Stimulated activated CD4-positive, alpha-beta T cell treated with anti-CD3 and anti-CD28 coated beads, Interleukin-1b, Interleukin-23, amount 100 ng/mL, for 1 hour (primary cell): ENCODE measurements at places on chromosomes 4 and X.

DNA sequence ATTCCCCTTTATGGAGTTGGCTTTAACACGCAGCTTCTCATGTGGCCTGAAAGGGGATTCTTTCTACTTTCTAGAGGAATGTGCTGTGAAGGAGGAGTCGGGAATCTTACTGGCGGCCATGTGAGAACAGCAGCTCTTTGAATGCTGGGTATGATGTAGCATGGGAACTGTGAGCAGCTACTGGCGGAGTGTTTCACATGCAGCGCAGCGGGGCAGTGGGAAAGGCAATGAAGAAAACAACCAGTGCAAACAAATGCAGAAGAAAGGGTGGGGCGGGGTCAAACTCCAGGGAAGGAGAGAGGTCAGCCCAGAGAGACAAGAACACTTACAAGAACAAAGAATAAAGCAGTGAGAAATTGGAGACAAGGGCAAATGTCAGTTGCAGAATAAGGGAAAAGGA, 363.8 kb upstream of the FTHL17 start:
- DNase-seq = no peak

GRCh38 chr4:27692158-27692557, 831.5 kb downstream of the STIM2 start:
- DNase-seq = no peak

- no peak for DNase-seq
Observed at GRCh38 chr4:3519468-3520264, 12.6 kb downstream of the LRPAP1 start.

GRCh38 chr4:6410664-6411063, 61.8 kb downstream of the PPP2R2C start:
- no peak for DNase-seq

DNA sequence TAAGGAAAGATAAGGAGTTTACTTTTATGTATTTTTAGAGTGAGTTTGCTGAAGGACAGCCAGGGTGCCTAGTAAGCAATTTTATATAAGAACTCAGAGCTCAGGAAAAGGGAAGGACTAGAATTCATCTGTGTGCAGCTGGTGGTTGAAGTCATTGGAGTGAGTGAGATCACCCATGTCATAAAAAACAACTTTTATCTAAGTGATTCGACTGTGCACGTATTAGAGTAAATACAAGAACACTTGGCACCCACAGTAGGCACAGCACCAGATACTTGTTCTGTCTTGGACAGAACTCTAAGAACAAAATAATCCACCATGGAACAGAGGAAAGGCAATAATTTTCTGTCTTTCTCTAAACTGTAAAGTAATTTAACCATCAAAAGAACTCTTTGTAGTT, 31.6 kb downstream of the SYNPO2 start:
- no peak for DNase-seq

- DNase-seq = no peak
Observed at GRCh38 chr4:159258889-159259560, 156.1 kb downstream of the RAPGEF2 start.

GRCh38 chr4:107913283-107913899, 18.0 kb upstream of the CYP2U1 start:
- no peak for DNase-seq

DNA sequence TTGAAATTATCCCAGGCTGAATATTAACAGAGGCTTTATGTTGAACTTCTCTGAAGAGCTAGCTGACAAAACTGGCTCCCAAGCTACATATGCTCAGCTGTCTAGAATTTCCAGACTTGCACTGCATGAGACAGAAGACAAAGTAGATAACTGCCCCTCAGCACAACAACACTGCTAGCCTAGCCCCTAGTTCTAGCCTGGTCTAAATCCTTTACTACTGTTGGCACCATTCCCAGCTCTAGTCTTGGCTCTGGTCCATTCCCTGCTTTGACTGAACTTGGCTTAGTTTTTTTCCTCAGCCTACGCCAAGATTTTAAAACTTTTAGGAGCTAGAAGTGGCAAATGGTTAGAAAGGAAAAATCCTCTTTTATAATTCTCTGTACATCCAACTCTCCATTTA, 7.6 kb upstream of the OPHN1 start:
- DNase-seq = no peak

DNA sequence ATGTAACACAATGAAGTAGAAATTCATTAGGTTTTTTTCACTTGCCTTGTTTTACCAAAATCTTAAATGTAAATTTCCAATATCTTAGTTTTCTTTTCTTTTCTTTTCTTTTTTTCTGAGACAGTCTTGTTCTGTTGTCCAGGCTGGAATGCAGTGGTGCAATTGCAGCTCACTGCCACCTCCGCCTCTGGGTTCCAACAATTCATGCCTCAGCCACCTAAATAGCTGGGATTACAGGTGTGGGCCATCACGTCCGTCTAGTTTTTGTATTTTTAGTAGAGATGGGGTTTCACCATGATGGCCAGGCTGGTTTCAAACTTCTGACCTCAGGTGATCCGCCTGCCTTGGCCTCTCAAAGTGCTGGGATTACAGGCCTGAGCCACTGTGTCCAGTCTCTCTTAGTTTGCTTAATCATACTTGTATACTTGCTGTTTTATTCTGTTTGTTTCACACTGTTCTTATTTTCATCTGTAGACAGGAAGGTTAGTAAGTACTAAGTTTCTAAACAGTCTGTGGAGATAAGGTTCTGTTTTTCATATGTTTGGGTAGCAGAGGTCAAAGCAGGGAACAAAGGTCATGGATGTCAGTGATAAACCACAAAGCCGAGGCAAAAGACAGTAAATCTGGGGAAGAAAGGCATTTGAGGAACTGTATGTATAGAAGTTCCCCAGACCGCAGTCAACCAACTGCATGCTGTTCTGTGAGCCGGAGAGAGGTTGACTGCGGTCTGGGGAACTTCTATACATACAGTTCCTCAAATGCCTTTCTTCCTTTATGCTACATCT, 129.1 kb downstream of the CBR4 start:
- DNase-seq = no peak

GRCh38 chr4:74975848-74976824, 43.2 kb downstream of the PARM1 start:
- no peak for DNase-seq

GRCh38 chr4:119478446-119479179, 150.0 kb downstream of the PDE5A start:
- no peak for DNase-seq

DNA sequence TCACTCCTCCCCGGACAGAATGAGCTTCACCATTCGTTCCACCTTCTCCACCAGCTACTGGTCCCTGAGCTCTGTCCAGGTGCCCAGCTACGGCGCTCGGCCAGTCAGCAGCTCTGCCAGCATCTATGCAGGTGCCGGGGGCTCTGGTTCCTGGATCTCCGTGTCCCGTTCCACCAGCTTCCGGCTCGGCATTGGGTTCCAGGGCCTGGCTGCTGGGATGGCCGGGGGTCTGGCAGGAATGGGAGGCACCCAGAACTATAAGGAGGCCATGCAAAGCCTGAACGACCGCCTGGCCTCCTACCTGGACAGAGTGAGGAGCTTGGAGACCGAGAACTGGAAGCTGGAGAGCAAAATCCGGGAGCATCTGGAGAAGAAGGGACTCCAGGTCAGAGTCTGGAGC, 36.4 kb upstream of the N4BP2 start:
- no peak for DNase-seq

DNA sequence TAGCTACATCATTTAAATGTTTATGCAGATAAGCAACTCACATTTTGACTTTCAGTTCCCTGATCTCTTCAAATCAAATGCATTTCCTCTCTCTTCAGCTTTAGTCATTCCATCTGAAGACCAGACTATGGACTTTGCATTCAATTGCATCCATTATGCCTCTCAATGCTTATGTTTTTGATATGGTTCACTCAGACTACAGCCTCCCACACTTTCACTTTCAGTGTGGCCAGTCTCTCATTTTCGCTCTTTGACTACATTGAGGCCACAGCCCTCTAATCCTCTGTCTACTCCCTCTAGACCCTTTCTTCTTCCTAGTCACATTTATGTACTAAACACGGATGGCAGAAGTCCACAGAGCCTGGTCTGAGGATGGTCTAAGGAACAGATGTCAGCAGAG, 24.5 kb upstream of the VEGFC start:
- no peak for DNase-seq

DNA sequence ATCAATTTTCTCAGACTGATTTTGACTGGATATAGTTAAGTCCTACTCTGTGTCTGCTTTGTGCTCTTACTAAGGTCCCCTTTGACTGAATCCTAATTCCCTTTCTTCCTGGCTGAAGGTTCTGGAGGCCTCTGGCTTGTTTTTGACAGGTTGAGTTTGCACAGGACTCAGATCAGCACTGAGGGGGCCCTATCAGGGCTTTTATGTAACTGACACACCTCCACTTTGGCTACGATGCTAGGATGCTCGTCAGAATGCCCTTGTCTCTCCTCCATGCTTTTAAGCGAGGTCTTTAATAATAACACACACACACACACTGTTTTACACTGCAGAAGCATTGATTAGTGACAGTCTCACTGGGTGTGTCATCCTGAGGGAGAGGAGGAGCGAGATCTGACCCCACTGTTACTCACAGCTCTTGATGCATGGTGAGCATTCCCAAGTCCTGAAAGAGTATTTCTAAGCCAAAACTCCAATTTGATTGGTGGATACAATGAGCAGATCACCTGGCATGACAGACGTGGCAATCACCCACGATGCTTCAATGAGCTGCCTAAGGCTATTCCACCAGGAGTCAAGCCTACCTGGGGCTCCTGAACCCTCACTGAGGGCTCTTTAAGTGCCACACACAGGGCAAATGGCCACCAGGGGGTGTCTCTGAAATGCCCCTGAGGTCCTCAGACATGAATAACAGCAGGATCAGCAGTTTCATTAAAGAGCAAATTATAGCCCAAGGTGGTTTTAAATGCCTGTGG, 130.4 kb upstream of the CPEB2 start:
- no peak for DNase-seq

GRCh38 chr4:153082322-153083301, 121.6 kb upstream of the TRIM2 start:
- DNase-seq = no peak

DNA sequence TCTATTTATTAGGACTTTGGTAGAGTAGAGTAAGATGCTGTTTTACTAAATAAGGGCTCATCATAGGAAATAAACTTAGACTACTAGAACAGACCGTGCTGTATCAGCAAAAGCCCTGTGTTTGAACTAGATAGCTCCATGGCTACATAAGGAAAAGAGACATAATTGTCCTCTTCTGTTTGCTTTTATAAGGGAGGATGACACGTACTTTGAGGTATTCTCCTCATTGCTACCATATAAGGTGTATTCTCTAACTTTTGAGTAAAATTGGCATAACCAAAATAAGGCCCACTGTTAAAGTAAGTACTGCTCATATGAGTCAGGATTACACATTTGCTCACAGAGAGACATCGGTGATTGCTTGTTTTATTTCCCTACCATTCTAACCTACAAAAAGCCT, 64.3 kb downstream of the PDLIM5 start:
- no peak for DNase-seq

GRCh38 chrX:3811331-3812311, 98.2 kb upstream of the PRKX start:
- DNase-seq = no peak

GRCh38 chrX:4932790-4933189, 1219.3 kb upstream of the PRKX start:
- DNase-seq = no peak

GRCh38 chr4:168451744-168452390, 28.4 kb downstream of the DDX60L start:
- DNase-seq = no peak

- no peak for DNase-seq
Observed at GRCh38 chr4:74033739-74034138, 4.8 kb downstream of the CXCL3 start.

GRCh38 chr4:76108467-76109181, 34.1 kb downstream of the ART3 start:
- no peak for DNase-seq

DNA sequence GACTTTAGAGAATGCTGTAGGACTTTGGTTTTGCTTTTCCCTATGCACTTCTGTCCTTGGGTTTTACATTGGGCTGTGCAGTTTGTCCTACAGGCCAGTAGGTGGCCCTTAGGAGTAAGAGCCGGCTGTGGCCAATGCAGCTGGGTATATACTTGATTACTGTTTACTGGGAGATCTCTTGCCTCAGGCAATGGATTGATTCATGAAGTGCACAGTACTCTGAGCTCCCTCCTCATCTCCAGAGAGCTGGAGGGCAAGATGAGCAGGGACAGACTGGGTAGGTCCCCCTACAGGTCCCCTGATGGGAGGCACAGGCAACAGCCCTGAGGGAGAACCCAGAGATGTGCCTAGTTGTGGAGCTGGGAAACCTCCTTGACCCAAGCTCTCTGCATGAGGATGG, 103.8 kb upstream of the QRFPR start:
- no peak for DNase-seq

DNA sequence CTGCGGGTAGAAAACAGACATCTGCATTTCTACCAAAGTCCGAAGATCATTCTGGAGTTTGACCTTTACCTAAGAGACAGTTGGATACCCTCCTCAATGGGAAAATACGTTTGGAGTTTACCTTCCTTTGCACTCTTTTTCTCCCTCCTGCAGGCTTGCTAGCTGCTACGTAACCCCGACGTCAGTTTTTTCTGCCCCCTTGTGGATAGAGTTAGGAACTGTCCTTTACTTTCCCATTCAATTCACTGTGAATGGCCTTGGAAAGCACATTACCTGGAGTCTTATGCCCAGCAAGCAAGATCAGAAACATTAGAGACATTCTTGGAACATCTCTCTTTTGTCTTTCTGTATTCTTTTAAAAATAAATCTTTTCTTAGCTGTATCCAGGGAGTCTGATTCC, 250.7 kb downstream of the NAP1L3 start:
- DNase-seq = no peak

DNA sequence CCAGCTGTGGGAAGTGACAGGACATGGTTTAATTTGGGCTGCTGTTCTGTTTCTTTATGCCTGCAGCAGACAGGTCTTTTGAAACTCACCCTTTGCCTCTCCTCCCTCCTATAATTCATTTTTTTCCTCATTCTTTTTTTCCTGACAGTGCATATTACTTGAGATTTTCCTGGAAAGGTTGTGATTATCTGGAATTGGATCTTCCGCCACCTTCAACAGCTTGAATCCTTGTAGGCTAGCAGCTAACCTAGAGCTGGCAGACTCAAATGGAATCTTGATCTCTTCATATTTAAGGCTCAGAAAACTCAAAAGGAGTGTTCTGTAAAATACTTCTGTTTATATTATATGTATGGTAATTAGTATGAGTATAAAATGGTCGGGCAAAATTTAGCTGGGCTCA, 49.3 kb upstream of the CLCN4 start:
- DNase-seq = no peak

DNA sequence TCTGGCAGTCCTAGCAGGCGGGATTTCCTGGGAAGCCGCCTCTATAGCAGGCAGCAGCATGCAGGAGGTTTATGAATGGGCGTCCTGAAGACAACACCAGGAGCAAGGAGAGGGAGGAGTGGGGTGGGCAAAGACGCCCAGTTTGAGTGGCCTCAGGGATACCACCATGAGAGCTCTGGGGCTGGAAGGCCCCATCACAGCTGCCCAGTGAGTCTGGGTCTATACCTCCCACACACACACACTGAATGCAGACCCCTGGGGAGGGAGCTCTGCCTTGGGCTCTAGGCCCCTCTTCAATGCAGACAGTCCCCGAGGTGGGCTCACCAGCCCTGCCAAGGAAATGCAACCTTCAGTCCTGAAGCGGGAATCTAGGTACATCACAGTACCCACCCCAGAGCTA, 98.6 kb downstream of the AFAP1 start:
- no peak for DNase-seq
